Lung microvascular endothelial cell (primary cell): ENCODE measurements at places on chromosomes 2 and 18.

GRCh38 chr2:183341057-183341456 lies 216.8 kb downstream of the NUP35 start:
- DNase-seq, result no peak

GRCh38 chr2:217307023-217307422 lies 447.2 kb upstream of the TNP1 start:
- DNase-seq, result no peak

GRCh38 chr18:77052983-77053309 lies 79.6 kb downstream of the MBP start:
- no peak for DNase-seq

- no peak for DNase-seq
Observed at GRCh38 chr2:189249171-189249570, 69.6 kb upstream of the COL5A2 start.

DNA sequence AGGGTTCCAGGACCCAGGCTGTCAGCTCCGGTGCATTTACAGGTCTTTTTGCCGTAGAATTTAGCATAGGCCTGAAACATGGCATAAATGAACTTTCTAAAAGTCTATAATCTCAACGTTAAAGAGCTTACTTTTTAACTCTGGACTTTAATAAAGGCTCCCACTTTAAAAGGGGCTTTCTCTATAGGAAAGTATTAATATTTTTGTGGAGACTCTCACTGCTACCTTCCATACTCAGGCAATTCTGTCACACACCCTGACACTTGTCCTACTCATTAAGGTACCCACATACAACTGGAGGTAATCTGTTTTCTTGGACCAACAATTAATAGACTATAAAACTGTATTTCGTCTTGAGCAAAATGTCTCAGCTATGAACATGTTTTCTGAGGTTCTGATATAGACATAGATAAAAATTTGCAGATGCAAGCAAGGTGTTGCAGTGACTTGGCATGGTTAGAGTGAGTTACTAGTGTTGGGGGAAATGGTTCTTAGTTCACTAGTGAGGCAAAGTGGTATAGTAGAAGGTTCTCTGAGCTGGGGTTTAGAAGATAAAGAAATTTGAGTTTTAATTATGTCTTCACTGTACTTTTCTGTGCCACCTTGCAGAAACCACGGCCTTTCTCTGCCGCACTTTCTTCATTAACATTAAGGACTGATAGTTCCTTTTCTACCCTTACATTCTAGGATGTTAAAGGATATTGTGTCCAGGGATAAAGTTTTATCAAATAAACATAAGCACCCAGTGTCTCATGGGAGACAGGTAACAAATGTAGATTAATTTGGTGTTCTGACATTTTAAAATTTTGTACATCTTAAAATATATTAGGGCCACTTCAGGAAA lies 10.8 kb upstream of the NR4A2 start:
- no peak for DNase-seq

DNA sequence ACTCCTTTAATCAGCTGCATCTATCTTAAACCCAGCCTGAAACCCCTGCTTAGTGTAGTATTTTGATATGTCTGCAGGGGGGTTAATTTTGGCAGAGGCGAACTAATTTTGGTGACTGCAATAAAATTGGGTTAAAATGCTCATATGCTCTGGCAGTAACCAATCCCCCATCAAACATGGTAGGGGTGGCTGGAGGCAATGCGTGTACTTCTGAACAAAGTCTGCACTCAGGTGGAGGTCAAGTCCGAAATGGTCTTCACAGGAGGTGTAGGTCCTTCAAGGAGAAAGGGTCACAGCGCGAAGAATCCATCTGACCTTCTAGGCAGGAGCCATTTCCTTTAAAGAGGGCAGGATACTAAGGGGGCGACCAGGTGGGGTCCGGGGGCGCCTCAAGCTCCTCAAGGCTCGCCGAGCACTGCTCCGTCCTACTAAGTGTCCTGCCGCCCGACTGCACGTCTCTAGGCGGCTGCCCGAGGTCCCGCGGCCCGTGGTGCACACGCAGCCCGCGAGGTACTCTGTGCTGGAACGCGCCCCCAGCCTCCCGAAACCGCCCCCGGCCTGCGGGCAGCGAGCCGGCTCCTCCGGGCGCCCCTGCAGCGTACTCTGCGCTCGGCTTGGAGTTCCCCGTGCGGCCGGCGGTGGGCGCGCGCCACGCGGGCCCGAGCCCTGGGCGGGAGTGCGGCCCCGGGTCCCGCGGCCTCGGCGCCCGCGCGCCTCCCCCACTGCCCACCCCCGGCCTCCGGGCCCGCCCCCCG lies 1.7 kb upstream of the LDLRAD4 start:
- DNase-seq, result peak; percentile 22
